ENCODE measurements at places on chromosomes 12 and 14.

- no peak for DNase-seq
Measured at GRCh38 chr14:104865631-104866441, 768 bp downstream of the CEP170B start.

DNA sequence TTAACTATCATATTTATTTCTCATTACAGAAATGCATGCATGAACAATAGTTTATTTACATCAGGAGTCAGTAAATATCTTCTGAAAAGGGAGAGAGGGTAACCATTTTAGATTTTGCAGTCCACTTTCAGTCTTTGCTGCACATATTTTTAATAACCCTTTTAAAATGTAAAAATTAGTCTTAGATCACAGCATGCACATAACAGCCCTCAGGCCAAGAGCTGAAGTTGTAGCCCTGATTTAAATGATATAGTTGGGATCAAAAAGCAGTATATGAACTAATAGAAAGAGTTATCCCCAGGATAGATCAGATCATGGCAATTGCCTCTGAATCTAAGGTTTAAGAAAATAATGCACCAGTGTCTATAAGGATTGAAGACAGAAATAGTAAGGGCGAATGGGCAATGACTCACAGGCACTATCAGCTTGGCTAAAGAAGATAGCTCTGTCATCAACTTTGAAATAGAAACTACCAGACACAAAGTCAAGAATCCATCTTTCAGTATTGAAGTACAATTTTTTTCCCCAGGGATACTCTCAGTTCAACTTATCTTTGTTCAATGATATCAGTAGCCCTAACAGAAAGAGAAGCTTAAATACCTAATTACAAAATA lies 13.1 kb upstream of the CLEC7A start:
- DNase-seq: no peak

DNA sequence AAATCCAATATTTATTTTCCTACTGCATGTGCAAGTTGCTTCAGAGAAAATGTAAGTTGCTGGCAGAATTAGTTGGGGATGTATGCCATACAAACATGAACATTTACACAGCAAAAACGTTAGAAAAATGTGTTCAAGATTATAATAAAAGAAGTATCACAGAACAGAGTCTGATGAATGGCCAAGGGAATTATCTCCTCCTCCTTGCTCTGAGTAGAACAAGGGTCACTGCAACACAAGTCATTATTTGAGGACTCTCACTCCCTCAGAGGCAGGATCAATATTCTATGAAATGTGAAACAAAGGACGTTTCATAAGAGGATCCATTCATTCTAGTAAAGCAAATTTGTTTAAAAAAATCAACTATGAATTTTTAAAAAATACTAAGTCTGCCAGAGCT lies 177.8 kb downstream of the PRKD1 start:
- DNase-seq: no peak

DNA sequence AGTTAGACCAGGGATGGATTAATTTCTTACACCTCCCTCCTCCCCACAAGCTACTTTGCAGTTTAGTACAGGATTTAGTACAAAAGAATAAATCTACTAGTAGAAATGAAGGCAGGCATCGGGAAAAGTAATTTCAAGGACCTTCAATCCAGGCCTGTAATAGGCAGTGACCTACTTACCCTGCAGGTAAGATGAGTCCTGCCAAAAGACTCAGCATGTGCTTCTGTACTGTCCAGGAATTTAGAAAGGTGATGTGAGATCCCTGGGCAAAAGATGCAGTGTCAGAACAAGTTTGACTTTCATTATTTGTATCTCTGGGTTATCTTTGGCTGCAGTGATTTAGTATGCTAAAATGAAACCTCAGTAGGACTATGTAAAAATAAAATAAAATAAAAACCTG lies 403.0 kb downstream of the NOVA1 start:
- no peak for DNase-seq

DNA sequence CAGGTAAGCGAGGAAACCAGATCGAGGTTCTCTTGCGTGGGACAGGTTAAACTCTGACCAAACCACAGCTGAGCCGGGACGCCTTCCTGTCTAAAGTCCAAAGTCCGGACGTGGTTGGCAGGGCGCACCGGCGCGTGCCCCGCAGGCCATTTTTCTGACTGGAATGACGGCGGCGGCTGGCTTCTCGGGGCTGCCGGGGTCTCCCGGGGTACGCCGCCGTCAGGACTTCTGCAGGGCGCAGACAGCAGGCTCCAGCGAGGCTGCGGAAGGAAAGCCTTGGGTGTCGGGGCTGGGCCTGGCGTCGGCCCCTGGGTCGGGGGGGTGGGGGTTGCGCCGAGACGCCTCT lies 32.8 kb downstream of the MIA2 start:
- DNase-seq: no peak
